Sigmoid colon (tissue), 7 donors: ENCODE measurements at places on chromosomes 12 and 14. TPM values are rescaled to one million over a fixed set of nuclear protein-coding genes. Genes with fewer than 3 reads are reported as not detected.

The C12orf50 gene
- not detected for total RNA-seq

DNA sequence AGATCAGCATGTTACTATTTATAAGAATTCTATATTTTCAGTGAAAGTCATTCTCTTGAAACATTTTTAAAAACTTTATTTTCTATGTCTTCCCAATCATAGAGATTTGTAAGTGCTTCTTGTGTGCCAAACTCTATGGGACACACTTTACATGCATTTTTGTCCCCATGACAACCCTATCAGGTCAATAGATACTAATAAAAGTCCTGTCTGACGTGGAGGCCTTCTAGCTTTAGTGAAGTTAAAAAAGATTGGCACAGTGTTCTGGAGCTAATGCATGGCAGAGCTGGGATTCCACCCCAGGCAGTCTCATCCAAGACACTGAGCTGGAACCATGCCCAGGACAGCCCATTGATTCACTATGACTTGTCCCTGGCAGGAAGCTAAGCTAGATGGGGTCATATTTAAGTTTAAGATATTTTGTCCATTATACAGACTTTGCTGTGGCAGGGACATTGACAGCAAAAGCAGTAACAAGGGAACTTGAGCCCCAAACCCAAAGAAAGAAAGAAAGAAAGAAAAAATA, 28.1 kb downstream of the TTC6 start:
- DNase-seq: no peak

DNA sequence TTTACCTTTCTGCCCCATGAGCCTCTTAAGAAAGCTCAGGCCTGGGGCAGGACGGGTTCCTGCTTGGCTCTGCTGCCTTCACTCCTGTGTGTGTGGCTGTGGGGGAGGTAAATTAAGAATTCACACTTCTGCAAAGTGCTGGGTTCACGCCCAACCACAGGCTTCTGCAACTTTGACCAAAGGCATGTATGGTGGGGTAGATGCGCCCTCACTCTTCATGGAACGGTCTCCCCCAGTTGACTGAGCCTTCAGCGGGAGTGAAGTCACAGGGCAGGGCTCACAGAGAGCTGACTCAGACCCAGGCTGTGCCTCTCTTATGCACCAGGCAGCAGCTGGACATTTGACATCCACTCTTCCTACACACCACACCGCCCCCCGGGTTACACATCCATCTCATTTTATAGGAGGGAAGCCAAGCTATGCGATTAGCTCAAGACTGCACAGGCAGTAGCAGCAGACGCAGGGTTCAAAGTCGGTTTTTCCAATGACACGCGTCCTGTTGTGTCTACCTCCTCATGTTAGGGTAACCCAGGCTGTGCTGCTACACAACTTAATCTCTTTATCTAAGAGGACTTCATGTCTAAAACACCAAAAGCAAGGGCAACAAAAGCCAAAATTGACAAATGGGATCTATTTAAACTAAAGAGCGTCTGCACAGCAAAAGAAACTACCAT, 15.4 kb upstream of the BCL11B start:
- DNase-seq: no peak

The MGP gene
- 1,009 TPM for total RNA-seq

DNA sequence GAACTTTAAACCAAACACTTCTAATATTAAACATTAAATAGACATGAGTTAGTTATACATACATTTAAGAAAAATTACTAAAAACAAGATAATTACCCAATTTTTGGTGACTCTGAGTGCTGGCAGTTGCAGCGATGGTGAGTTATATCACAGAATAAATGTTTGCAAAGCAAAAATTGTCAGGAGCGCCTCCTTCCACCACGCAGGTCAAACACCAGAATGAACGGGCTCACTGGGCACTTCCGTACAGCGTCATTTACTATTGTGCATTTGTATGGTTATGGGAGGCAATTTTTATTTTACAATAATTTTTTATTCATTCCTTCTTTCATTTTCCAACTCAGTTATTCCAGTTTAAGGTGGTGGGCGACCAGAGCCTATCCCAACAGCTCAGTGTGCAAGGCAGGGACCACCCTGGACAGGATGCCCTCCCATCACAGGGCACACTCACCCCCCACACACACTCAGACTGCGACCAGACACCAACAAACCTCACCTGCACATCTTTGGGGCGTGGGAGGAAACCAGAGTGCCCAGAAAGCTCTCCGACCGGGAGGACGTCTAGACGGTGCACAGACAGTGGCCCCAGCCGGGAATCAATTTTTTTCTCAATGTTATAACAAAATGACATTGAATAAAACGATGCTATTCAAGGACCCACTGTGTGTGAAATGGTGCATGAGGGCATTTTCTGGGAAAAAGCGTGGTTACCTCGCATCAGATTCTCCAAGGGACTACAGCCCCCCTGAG, 67.2 kb downstream of the TESC start:
- peak; percentile 33 for DNase-seq

DNA sequence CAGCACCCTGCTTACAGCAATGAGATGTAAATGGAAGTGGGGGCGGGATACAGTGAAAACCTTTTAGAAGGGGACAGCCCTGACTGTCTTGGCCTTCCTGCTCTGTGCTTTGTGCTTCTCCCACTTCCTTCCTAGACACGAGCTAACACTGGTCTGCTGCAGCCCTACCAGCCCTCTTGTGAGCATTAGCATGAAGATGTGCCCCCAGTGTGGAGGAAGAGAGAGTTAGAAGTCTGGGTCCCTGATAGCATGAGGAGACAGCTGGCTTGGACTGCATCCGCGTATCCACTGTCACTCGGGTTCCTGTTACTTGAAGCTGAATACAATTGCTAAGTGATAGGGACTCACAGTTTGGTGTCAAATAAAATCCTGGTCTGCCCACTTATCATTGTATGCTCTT, 248.1 kb upstream of the SOX5 start:
- no peak for DNase-seq

GRCh38 chr14:70642303-70643235, 853 bp downstream of the TTC9 start:
- no peak for DNase-seq

The FAM216A gene
- total RNA-seq: 13.0 TPM

The AKAP5 gene
- 0.33 TPM for total RNA-seq

DNA sequence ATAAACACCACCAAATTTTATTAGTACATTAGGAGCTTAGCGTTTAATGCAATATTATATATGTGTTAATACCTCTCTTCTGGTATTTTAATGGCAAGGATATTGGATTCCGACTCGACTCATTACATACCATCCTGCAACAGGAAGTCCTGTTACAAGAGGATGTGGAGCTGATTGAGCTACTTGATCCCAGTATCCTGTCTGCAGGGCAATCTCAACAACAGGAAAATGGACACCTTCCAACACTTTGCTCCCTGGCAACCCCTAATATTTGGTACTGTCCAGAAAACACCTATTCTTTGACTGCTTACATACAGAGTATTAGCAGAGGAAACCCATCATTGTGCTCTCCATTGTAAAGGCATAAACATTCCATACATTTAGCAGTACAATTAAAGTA, 45.2 kb downstream of the VEZT start:
- DNase-seq: no peak

- no peak for DNase-seq
Observed at GRCh38 chr14:73771848-73772638, 57.9 kb upstream of the PNMA1 start.

- DNase-seq: no peak
Observed at GRCh38 chr14:31950764-31951637, 126.1 kb upstream of the ARHGAP5 start.

The TPH2 gene
- total RNA-seq: not detected

DNA sequence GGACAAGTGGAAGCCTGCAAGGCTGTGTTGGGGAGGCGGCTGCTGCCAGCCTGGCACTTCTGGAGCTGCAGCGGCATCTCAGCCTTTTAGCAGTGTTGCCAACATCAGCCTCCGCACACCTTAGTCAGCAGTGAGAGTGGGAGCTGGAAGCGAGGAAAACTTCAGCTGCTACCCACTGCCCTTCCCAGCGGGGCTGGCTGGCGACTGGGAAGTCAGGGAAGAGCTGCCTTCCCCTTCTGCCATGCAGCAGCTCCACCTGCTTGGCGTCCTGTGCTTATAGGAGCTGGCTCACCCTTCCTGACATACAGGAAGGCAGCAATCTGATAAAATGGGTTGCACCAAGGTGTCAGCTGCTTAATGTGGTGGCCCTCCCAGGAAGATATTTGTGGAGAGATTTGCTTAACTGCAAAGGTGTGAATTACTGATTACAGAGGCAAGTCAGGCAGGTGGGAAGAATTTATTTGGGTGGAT, 15.4 kb upstream of the PLEKHG3 start:
- no peak for DNase-seq

The NTF3 gene
- total RNA-seq: 0.83 TPM

The GTF2A1 gene
- total RNA-seq: 20.2 TPM

DNA sequence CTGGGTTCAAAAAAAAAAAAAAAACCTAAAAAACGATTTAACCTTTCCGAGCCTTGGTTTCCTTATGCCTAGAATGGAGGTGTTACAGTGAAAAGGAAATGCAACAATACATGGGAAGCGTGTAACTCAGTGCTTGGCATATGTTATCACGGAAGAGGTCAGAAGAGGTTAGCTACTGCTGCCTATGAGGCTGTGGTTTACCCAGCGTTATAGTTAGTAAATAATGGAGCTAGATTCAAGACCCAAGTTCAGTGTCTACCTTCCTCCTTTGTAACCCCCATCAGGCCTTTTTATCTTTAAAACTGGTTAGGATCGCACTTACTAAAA, 839 bp downstream of the IFT43 start:
- no peak for DNase-seq

GRCh38 chr14:85250414-85251189, 279.3 kb upstream of the FLRT2 start:
- no peak for DNase-seq

GRCh38 chr12:68514807-68515411, 95.8 kb upstream of the RAP1B start:
- DNase-seq: no peak

GRCh38 chr12:54587315-54587873, 1.1 kb downstream of the PPP1R1A start:
- peak; percentile 83 for DNase-seq

DNA sequence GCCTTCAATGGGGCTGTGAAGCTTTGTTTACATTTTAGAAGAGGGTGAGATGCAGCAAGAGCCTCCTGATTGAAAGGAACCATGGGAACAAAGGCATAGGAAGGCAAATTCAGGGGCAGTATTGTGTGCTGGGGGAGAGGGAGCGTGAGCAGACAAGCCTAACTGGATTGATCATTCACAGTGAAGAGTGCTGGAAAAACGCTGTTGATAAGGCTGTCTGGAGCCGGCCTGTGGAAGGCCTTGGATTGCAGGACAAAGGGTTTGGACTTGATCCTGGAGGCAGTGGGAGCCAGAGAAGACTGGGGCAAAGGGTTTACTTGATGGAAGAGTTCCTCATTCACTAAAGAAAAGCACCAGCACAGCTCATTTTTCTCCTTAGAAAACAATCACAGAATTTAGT, 160.5 kb downstream of the PAH start:
- no peak for DNase-seq

The IL22 gene
- not detected for total RNA-seq

GRCh38 chr14:38412654-38413053, 156.8 kb upstream of the CLEC14A start:
- DNase-seq: no peak

GRCh38 chr14:85474431-85474830, 55.5 kb upstream of the FLRT2 start:
- DNase-seq: no peak

DNA sequence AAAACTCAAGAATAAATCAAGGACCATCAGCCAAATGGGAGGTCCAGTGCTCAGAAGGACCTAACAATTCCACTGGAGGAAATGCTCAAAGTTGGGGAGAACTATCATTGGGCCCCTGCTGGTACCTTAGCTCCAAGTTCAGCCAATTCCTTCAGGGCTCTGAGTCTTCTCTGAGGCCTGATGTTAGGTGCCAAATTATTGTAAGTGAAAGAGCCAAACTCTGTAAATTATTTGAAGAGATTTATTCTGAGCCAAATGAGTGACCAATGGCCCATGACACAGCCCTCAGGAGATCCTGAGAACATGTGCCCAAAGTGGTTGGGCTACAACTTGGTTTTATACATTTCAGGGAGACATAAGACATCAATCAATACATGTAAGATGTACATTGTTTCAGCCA, 8.2 kb upstream of the TMEM263 start:
- no peak for DNase-seq

DNA sequence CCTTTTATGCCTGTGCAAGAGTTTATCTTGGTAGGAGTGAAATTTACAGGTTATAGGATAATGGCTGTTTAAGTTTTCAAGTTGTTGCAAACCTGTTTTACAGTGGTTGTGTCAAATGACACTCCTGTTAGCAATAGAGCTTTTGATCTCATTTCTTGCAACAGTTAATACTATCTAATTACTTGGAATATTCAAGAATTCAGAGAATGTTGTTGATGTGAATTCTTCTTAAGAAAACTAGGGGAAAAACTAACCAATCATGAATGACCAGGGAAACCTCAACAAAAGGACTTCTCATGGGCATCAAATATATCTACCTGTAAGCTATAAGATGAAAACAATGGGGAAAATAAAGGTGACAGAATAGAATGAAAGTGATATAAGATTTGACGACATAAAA, 85.0 kb downstream of the IPO8 start:
- no peak for DNase-seq

The LRRK2 gene
- 26.4 TPM for total RNA-seq

DNA sequence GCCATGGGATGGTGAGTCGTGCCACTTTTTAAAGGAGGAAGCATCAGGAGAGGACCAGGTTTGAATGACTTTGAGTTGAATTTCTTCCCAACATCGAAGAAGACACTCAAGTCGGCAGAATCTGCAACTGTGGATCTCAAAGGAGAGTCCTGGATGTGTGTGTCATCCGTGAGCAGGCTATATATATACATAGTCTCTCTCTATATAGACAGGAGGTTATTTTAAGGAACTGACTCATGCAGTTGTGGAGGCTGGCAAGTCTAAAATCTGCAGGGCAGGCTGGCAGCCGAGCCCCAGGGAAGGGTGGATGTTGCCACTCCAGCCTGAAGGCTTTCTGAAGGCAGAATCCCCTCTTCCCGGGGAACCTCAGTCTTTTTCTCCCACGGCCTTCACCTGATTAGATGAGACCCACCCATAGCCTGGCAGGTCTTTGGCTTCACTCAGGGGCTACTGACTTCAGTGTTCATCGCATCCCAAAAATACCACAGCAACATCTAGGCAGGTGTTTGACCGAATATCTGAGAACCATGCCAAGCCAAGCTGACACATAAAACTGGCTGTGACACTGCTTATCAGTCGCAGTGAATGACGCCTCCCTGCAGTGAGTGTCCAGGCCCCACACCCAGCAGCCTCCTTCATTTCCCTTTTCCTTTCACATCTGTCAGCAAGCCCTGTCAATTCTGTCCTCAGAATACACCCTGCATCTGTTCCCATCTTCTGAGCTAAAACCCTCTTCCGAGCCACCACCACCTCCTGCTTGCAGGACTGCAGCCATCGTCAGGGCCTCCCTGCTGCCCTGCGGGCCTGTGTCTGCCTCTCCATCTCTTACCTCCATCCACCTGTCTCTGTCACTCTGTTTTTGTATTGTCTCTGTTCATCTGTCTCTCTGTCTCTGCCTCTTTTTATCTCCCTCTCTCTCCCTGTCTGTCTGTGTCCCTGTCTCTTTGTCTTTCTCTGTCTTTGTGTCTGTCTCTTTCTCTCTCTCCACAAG, 54.0 kb downstream of the ZNF664 start:
- no peak for DNase-seq

- DNase-seq: no peak
Observed at GRCh38 chr14:90739318-90740068, 76.7 kb downstream of the TTC7B start.

The RERG gene
- 104 TPM for total RNA-seq
